AG04450 (cell line): ENCODE measurements at places on chromosomes 6 and 20.

DNA sequence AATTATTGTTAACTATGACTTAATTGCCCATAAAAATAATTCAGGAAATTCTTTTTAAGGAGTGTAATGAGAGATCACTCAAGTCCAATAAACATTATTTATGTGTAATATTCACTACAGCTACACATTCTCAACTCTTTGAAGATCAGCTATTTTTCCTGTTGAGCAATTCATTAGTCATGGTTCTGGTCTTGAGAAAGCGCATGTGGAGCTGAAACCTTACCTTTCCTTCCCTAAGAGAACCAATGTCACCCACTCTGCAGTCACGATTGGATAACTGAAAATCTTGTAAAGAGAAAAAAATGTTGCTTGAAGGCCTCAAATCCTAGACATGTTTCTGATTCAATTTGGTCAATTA is 736.9 kb upstream of the MARCKS start:
- peak; percentile 70 for DNase-seq

GRCh38 chr20:46332373-46333160 is 24.3 kb upstream of the CDH22 start:
- no peak for DNase-seq

DNA sequence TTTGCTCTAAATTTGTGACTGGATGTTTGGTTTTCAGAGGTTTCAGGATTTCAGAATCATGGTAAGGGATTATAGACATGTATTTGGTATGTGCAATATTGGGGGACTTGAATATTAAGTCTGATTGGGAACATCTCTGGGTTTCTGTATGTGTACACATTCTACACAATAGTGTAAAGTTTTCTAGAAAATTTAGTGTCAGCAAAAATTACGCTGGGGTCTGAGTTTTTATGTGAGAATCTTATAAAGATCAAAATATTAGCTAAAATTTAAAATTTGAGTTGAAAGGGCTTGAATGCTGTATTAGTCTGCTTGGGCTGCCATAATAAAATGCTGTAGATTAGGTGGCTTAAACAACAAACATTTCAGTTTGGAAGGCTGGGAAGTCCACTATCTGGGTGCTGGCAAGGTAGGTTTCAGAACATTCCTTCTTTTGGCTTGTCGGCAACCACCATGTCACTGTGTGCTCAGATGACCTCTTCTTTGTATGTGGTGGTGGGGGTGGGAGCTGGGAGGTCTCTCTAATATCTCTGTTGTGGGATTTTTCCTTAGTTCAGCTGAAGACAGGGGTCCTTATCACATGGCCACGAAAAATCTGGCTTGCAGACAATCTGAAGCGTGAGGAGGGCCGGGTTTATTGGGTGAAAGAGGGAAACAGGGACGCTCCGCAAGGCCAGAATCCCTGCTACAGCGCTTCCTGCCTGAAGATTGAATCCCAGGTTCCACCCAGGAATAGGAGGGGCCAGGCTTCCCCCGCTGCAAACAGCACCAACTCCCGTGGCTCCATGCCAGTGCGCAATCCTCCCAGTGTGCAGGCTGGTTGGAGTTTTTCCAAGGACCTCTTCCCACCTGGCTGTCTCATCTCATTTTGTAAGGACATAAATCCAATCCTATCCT is 299.7 kb downstream of the PLCB1 start:
- DNase-seq: no peak

DNA sequence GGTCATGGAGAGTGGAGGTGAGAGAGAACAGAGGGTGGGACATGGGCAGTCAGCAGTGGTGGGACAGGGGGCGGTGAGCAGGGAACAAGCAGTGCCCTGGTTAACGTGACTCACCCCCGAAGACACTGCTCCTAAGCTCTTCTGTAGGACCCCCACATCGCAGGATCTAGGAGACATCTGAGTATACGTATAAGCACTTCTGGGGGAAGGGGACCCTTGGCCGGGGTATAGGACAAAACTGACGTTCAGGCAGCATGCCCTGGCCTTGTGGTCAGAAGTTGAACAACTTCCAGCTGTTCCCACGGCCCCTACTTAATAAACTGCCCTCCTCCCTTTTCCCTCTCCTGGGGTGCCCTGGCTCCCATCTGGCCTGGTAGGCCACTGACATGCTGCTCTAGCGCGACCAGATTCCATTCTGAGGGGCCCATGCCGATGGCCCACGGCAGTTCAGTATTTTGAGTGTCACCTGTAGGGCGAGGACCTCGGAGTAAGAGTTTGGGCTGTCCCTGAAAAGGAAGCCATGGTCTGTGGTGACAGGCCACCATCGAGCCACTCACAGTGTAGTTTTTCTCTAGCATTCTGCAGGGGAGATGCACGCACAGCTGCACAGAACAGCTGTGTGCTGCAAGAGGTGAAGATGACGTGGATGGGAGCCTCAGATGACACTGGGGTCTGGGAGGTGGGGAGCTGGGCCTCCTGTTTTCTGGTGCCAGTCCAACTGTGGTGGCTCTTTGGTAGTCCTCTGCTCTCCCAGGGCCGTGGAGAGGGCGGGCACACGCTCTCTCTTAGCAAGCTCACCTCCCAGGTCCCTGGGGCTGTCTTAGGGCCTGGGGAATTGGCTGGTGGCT is 38.4 kb downstream of the PPP1R3G start:
- no peak for DNase-seq

DNA sequence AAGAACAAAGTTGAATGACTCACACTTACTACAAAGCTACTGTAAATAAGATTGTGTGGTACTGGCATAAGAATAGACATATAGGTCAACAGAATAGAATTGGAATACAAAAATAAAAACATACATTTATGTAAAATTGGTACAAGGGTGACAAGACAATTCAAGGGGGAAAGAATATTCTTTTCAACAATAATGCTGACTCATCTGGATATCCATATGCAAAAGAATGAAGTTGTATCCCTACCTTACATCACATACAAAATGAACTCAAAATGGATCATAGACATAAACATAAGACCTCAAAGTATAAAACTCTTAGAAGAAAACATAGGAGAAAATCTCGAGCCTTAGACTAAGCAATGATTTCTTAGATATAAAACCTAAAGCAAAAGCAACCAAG is 50.9 kb downstream of the TRMT6 start:
- no peak for DNase-seq

DNA sequence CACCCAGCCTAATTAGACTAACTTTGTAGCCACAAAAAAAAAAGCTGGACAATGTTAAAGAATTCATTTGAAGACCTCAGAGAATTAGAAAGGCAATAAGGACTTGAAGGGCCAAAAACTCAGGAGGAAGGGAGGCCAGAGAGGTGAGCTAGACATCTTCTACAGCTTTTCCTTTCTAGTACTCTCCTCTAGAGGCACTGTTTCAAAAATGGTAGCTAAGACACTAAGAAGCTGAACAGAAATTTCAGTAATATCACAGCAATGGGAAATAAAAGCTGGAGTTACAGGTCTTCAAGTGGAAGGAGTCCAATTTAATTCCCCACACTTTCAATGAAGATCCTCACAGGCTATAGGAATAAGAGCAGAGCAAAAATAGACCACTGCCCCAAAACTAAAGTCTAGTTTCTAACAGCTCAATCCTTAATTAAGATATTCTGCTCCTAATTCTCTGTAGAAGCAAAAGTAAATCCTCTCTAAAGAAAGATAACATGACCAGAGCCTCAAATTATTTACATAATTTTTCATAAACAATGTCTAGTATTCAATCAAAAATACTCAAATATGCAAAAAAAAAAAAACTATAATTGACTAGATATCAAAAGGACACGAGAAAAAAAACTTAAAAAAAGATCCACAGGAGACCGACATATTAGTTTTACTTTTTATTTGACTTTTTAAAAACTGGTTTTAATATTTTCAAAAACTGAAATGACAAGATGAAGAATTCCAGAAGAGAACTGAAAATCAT is 63.7 kb downstream of the RNGTT start:
- DNase-seq: no peak

DNA sequence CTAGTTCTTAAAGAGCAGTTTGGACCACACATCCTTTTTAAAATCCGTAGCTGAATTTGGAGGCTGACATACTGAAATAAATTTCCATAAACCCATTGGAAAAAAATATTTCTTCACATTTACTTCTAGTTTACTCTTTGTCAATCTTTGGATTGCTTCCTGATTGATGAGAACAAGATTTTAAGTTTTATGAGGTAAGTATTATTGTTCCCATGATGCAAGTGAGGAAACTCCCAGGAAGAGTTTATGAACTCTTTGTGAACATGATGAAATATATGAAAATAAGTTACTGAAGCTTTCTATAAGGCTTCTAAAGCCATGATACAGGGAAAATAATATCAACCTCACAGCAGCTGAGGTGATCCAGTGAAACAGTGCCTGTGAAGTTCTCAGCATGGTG is 320.0 kb downstream of the GJA1 start:
- no peak for DNase-seq

- DNase-seq: no peak
Observed at GRCh38 chr20:52896348-52896747, 75.8 kb upstream of the TSHZ2 start.

- DNase-seq: no peak
Observed at GRCh38 chr6:27040244-27041042, 207.1 kb upstream of the PRSS16 start.

DNA sequence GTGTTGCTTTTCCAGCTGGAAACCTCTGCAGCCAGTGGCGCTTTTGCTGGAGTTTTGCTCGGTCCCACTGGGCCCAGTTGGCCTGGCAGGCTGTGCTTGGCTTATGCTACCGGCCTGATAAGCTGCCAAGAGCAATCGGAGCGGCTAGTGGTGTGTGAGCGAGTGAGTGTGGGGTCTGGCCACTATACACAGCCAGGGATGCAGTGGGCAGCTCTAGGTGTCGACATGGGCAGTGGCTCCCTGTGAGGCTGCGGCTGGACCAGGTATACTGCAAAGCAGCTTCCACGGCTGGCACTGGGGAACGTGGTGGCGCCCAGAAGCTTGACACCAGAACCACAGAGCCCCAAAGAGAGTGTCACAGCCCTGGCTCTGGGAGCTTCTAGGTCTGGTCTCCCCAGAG is 996.5 kb downstream of the GRIK2 start:
- DNase-seq: no peak

GRCh38 chr6:102761872-102762271 is 1368.4 kb downstream of the GRIK2 start:
- DNase-seq: no peak

DNA sequence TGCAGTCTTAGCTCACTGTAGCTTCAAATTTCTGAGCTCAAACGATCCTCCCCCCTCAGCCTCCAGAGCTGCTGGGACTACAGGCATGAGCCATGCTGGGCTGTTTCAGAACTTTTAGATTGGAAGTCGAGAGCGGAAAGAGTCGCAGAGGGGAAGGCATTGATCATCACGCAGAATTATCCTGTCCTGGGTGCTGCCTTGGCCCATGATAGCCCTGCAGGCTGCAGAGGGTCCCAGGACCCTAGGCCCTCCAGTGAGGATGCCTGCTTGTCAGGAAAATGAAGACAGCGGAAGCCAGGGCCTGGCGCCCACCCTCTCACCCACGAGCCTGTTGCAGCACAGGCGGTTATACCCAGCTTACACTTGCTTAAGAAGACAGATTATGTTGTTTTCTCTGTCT is 9.1 kb downstream of the TMEM181 start:
- DNase-seq: no peak

- DNase-seq: no peak
Observed at GRCh38 chr6:158266131-158266530, 46.1 kb upstream of the TULP4 start.

DNA sequence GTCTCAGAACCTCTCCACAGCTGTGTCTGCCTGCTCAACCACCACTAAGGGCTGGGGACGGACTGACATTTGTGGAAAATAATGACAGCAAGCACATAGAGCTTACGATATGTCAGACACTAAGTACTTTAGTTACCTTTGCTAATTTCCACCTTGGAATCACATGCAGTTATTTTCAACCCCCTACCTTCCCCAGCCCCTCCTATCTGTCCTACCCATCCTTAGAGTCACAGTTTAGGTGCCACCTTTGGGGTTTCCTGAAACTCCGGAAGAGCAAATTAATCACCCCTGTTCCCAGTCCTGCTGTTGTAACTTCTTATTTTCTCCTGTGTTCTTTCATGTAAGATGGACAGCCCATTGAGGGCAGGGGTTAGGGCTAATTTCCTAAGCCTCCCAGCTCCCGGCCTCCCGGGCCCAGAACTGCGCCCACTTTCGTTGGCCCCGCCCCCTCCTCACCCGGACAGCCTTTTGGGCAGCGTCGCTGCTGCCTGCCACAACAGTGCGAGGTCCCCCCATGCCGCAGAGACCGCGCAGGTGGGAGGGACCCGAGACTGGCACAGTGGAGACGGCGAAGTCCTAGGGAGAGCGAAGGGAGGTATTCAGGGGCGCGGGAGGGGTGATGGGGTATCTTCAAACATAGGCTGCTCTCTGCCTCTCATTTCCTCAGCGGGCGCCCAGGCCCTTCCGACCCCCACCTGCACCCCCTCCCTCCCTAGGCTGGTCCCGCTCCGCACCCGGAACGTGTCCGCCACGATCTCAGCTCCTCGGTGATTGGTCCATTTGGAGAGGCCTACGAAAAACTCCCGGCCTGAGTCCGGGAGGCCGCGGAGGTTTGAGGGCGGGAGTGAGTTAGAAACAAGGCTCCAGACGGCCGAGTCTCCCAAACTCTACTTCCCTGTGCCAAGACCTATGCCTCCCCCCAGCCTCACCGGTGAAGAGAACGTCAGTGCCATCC is 1.1 kb downstream of the DDAH2 start:
- DNase-seq: no peak

- DNase-seq: no peak
Observed at GRCh38 chr20:51914758-51915157, 112.4 kb upstream of the SALL4 start.

- DNase-seq: no peak
Observed at GRCh38 chr6:195861-196360, 96.4 kb upstream of the DUSP22 start.

GRCh38 chr20:15760001-15760621 is 813.1 kb downstream of the KIF16B start:
- DNase-seq: no peak

- no peak for DNase-seq
Observed at GRCh38 chr6:15249371-15250019, 3.6 kb downstream of the JARID2 start.

- no peak for DNase-seq
Observed at GRCh38 chr20:32581839-32582658, 3.1 kb downstream of the NOL4L start.

DNA sequence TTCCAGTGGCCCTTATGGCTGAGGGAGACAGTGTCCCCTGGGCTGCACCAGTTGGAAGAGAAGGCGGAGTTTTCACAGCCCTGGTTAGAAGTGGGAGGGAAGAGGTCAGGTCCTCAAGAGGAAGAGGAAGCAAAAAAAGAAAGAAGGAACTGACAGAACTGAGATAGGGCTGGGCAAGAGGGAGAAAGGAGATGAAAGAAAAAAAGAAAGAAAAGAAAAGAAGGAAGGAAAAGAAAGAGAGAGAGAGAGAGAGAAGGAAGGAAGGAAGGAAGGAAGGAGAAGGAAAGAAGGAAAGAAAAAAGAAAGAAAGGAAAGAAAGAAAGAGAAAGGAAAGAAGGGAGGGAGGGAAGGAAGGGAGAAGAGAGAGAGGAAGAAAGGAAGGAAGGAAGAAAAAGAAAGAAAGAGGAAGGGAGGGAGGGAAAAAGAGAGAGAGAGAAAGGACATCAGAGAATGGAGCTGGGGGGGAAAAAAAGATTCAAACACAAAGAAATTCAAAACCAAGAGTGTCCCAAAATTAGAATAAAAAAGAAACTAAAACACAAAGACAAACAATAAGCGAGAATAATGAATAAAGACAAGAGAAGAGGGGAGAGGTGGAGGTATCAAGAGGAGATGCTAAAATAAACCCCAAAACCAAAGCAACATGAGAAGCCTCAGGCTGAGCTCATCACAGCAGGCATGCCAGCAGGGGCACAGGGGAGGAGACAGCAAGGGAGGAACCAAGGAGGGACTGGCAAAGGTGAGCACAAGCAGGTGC is 5.3 kb upstream of the FUCA2 start:
- DNase-seq: no peak

GRCh38 chr20:10893321-10893720 is 219.5 kb upstream of the JAG1 start:
- DNase-seq: no peak

- DNase-seq: no peak
Observed at GRCh38 chr6:52305411-52305810, 20.9 kb upstream of the MCM3 start.
